Stimulated activated CD8-positive, alpha-beta memory T cell treated with anti-CD3 and anti-CD28 coated beads, Interleukin-7, amount 100 ng/mL, for 4 hours (primary cell): ENCODE measurements at places on chromosomes 16 and 17.

GRCh38 chr16:15502041-15502725 is 67.8 kb downstream of the BMERB1 start:
- no peak for DNase-seq

- no peak for DNase-seq
These were observed 12.2 kb upstream of the SP2 start for GRCh38 chr17:47883589-47884426.

DNA sequence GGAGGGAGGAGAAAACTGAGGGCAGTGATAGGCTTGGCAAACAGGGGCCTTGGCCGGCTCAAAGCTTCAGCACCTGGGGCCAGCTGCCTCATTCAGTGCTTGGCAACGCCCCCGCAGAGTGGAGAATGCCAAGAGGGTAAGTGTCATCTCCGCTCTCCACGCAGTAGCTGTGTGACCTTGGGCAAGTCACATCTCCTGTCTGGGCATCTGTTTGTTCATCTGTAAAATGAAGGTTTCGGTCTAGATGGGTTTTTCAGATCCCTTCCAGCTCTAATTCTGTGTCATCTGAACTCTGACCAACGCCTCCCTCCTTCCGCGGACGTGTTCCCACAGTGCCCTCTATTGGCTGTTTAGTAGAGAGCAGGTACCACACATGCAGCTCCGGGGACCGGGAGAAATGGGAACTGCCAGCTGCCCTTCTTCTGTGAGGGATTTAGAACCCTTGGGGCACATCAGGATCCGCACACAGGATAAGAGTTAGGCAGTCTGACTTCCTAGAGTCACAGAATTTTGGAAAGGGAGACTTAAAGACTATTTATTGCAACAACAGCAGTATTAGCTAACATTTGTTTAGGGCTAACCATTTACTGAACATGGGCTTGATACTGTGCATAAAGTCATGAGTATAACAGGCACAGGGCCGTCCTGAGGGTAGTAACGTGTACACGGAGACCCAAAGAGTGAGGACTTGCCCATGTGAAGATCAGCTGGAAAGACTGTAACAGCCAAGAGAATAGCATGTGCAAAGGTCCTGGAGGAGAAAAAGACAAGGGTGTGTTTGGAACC is 26.8 kb downstream of the GP2 start:
- DNase-seq = no peak

DNA sequence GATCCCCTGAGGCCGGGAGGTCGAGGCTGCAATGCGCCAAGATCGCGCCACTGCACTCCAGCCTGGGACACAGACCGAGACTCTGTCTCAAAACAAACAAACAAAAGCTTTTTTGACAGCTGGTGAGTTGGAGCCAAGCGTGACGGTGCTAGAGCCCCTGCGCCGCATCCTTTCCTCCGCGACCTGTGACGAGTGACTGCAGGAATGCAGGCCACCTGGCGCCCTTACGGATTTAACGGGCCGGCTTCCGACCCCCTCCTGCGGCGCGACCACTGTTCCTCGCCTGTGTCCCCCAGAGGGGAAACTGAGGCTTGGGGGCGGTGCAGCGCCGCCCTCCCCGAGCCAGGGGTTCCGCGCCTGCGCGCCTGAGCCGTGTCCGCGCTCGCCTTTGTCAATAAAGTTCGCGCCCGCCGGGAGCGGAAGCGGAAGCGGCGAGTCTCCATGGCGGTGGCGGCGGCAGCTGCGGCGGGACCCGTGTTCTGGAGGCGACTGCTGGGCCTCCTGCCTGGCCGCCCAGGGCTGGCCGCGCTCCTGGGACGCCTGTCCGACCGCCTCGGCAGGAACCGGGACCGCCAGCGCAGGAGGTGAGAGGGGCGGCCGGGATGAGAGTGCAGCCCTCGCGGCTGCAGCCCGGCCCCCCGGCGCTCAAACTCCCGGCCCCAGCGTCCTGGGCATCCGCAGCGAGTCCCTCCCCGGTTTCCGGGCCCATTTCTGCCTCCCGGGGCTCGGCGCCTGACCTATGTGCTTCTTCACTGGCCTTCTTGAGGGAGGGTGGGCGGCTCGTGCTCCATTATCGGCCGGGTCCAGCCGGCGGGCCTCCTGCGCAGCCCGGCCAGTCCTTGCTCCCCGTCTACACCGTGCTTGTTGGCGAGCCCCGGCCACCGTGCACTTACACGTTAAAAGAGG is at the start of gene PGS1:
Gene PGS1, plus strand, starts transcription at position 425 of the 906 bp plus-strand sequence. Its CDS starts 17 bp downstream, at position 442.
- peak; percentile 76 for DNase-seq

- no peak for DNase-seq
These were observed 28.0 kb upstream of the MRPS23 start for GRCh38 chr17:57877803-57878377.

GRCh38 chr17:47896672-47897490 is 845 bp downstream of the SP2 start:
- DNase-seq = no peak
